ENCODE measurements at places on chromosomes 12 and 14.

DNA sequence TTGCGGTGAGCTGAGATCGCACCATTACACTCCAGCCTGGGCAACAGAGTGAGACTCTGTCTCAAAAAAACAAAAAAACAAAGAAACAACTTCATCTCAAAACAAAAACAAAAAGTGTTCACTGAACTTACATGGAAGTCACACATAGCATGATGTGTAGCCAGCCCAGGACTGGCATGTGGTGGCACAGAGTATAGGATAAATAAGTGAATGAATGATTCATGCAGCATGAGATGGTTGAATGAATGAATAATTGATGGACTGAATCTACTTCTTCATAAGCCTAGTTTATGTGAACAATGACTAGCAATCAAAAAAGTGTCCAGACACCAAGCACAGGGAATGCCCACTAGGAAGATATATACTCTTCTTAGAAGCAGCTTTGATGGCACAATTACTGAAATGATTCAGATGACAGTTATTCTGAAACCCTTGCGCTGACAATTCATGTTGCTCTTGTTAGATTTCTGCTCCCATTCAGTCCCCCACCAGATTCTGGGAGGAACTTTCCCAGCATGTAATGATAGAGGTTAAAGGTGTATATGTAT lies 31.6 kb upstream of the SERPINA6 start:
- no peak for DNase-seq

DNA sequence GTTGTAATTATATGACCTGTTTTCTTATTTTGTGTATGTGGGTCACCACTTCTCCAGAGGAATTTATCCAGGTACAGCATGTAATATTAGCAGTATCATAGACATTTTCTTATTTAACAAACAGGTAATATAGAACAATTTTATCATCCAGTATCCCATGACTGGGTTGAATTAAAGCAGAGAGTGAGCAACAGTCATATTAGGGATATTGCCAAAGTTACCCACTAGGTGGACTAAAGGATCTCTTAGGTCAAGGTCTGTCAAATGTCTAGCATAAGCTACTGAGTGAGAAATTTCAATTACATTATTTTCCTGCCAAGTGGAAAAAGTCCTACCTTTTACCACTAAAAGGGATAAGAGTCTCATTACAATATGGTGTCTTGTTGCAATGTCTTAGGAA lies 62.1 kb upstream of the TRIM9 start:
- DNase-seq, result no peak

DNA sequence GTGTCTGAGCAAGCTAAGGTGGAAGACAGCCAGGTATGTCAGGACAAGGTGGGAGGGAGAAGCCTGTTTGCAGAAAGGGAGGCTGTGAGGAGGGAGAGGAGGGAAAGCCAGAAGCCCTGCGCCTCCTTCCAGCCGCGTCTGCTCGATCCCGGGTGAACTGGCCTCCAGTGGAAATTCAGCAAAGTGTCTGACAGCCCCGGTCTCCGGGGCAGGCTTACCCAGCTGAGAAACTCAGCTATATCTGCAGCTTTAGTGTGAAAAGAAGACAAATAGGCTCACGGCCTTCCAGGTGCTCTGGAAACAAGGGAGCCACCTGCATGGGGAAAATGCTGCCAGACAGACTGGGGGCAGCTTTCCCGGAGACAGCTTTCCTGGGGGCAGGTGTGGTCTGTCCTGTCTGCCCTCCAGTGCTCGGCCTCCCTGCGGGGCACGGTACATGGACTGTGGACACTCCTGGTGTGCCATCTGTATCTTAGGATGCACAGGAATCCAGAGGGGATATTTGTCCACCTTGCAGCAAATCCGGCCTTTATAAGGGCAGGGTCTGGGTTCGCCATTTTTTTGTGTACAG lies 6.3 kb downstream of the RFLNA start:
- no peak for DNase-seq

- no peak for DNase-seq
Observed at GRCh38 chr12:91142221-91142631, 30.9 kb upstream of the LUM start.

- no peak for DNase-seq
Observed at GRCh38 chr12:117051380-117051779, 47.8 kb downstream of the TESC start.

DNA sequence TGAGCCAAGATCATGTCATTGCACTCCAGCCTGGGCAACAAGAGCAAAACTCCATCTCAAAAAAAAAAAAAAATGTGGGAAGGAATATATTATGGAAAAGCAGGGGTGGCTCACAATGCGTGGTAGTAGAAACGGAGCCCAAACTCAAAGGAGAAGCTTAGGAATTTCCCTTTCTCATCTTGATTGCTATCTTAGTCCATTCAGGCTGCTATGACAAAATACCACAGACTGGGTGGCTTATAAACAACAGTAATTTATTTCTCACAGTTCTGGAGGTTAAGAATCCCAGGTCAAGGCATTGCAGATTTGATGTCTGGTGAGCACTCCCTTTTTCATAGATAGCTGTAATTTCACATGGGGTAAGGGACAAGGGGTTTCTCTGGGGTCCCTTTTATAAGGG lies 153.8 kb upstream of the KRR1 start:
- DNase-seq, result no peak

DNA sequence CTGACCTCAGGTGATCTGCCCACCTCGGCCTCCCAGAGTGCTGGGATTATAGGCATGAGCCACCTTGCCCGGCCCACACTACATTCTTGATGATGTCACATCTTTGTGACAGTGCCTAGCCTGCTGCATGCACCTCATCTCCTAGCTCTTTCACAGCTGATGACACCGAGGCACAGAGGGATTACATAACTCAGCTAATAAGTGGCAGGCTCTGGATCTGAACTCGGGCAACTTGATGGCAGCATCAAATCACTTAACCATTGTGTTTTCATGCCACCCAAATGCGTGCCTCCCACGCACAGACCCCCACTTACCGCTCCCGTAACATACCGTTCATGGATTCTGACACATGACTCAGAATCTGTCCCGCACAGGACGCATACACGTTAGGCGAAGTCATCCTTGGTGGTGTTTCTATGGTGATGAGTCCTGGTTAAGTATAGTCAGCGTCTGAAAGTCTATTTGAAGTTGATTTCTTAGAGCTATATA lies 7.4 kb downstream of the TMEM120B start:
- peak; percentile 79 for DNase-seq

DNA sequence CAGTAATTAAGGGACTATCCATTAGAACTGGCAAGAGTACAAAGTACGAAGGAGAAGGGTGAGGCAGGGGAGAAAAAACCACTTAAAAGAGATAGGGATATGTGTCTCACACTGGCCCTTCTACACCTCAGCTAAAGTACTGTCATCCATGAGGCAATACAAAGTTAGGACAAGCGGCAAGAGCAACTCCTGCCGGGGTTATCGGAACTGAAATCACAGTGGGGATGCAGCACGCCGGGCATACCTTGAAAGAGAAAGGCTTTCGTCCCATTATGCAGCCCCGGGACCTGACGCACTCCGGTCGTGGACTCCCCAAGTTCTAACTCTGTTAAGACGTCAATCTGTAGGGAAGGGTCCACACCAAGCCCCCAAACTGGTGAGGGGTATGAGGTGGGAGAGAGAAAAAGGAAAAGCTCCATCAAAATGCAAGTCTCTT lies 1.1 kb downstream of the NELL2 start:
- no peak for DNase-seq

- no peak for DNase-seq
Observed at GRCh38 chr12:27779416-27779919, 565 bp upstream of the KLHL42 start.

GRCh38 chr12:26496170-26496569 lies 300.8 kb downstream of the SSPN start:
- no peak for DNase-seq

GRCh38 chr12:48810903-48811431 lies 7.3 kb upstream of the CACNB3 start:
- DNase-seq, result peak; percentile 87

- no peak for DNase-seq
Observed at GRCh38 chr14:90604356-90604755, 207.5 kb downstream of the CALM1 start.

GRCh38 chr12:119544765-119545625 lies 48.6 kb upstream of the TMEM233 start:
- DNase-seq, result peak; percentile 44

DNA sequence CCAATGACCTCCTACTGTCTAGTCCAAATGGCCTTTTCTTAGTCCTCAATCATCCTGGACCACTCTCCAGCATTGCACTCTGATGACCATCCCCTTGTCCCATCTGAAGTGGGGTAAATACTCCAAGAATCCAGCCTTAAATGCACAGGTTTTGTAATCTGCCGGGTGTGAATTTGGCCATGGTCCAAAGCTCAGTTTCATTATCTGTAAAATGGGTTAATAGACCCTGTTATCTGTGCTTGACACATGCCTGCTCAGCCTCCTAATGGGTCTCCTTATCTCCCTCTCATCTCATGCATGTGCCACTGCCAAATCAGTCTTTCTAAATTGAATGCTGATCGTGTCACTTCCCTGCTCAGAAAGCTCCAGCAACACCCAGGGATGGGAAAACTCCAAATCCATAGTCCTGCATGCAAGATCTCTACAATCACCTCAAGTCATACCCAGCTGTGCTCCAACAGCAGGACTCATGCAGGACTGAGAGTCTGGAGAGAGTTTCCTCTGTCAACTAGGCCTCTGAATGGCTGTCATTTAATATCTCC lies 22.3 kb downstream of the LGR5 start:
- no peak for DNase-seq

GRCh38 chr12:84079626-84080025 lies 833.0 kb downstream of the SLC6A15 start:
- no peak for DNase-seq

- no peak for DNase-seq
Observed at GRCh38 chr12:22209422-22209821, 125.1 kb downstream of the ST8SIA1 start.

GRCh38 chr14:73887318-73887616 lies 608 bp downstream of the ZNF410 start:
- no peak for DNase-seq

DNA sequence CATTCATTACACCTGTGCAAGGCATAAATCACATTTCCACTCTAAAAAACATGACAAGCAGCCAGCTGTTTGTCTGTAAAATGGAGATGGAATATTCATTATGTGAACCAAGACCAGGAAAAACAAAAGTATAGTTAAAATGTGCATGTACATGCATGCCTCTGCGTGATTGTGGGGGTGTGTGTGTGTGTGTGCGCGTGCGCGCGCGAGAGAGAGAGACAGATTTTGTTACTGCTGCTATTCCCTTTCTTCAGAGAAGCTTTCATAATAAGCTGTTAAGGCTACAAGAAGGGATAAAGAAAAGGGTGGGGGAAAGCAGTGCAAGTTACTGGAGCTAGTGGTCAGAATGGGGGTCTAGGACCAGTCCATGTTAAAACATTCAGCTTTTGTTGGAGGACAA lies 430.3 kb downstream of the NAV3 start:
- no peak for DNase-seq

DNA sequence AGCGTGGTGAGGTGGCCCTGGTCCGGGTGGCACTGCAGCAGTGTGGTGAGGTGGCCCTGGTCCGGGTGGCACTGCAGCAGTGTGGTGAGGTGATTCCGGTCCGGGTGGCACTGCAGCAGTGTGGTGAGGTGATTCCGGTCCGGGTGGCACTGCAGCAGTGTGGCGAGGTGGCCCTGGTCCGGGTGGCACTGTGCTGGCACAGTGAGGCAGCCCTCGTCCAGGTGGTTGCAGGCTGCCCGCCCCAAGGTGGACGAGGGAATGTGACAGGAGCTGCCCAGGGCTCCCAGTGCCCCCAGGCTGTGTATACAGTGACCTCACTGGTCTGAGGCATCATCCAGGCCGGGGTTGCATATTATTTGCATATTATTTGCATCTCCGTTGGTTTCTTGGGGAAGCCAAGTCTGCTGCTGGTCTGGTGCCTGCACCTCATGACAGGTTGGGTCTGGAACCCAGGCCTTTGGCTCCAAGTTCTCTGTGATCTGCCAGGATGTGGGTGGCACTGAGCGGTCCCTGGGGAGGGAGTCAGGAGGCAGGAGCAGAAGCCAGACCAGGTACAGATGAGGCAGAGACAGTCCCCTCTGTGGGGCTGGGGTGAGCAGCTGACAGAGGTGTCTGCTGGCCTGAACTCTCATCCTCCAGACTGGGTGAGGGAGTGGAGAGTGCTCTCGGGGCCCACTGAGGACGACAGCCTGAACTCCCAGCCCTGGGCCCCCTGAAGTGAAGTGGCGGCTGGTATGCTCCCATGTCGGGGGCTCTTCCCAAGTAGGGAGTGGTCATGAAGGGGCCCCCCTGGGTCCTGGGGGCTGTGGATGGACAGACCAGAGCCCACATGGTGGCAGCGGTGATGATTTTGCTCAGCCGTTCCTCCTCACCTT lies 79.3 kb downstream of the KIF26A start:
- DNase-seq, result no peak

GRCh38 chr12:76299536-76300296 lies 48.5 kb downstream of the BBS10 start:
- DNase-seq, result no peak

- peak; percentile 50 for DNase-seq
Observed at GRCh38 chr14:64720131-64720576, 15.9 kb downstream of the PLEKHG3 start.

Measured in skeletal muscle cell (primary cell).